Stimulated activated CD8-positive, alpha-beta memory T cell treated with anti-CD3 and anti-CD28 coated beads, Interleukin-15, amount 100 ng/mL, for 24 hours (primary cell): ENCODE measurements at places on chromosomes 5 and 9.

GRCh38 chr5:80704221-80704620 lies 49.4 kb upstream of the DHFR start:
- DNase-seq = no peak

DNA sequence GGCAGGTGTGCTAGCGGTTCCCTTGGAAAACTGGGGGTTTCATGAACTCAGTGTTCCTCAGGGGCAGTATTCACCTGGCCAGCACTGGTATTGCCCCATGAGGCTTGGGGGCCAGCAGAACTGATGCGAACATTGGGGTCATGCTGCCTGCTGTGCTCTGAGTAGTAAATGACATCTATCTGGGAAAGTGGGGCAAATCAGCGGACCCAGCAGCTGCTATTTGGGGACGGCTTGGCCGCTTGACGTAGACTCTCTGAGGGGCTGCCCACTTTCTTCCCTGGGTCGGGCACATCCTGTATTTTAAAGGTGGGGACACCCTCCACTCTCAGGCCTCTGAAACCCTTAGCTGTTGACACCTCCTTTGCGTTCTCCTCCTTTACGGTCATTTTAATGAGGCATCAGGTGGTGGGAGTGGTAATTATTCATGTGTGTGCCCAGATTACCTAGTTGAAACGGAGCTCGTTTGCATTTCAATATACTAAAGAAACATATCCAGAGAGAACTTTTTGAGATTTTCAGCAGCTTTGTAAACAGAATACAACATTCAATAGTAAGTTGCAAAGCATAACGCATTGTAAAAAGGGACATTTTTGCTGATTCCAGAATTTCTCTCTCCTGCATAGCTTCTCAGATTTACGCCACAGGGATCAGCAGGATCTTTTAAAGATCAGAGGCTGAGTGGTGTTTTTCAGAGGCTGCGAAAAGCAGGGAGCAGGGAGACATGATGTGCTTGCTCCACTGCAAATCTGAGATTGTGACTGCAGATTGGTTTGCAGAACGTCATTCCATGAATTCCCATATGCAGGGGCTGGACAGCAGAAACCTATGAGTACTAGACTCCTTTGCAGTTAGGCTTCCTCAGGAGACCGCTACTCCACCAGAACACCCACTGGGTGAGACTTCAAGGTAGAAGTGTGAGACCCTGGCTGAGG lies 56.8 kb upstream of the ZFR start:
- no peak for DNase-seq

GRCh38 chr5:42614509-42614908 lies 142.1 kb upstream of the CCDC152 start:
- DNase-seq = no peak

GRCh38 chr5:42760426-42760825 lies 3.8 kb downstream of the CCDC152 start:
- DNase-seq = no peak

DNA sequence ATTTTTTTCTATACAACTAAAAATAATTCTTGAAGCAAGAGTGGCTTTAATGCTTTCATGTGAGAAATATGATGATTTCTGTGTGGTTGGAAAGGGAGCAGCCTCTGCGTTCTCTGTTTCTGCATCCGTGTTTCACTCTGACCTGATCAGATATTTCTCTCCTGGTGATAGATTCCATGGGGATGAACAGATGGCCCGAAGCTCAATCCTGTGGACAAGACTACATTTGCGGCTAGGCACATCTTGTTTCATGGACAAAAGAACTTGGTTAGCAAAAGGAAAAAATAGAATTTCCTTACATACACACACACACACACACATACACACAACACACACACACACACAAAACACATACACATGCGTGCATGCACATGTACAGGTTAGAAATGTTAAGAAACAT lies 218.2 kb upstream of the ADAMTS16 start:
- no peak for DNase-seq

- no peak for DNase-seq
These were observed 38.8 kb upstream of the STARD4 start for GRCh38 chr5:111551161-111551560.

- DNase-seq = no peak
These were observed 7.6 kb upstream of the GBGT1 start for GRCh38 chr9:133171161-133171961.

- no peak for DNase-seq
These were observed 61.2 kb upstream of the GABRP start for GRCh38 chr5:170722316-170722715.

DNA sequence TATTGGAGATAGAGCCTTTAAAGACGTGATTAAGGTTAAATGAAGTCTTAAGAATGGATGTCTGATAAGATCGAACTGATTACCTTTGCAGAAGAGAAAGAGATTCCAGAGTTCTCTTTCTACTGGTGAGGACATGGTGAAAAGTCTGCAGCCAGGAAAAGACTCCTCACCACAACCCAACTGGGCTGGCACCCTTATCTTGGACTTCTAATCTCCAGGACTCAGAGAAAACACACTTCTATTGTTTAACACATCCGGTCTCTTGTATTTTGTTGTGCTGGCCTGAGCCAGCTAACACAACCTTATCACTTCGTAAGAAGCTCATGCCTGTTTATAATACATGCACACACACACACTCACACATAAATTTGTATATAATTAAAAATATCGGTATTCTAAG lies 489.1 kb downstream of the PRDM9 start:
- DNase-seq = no peak

- no peak for DNase-seq
These were observed 126.3 kb downstream of the TRIO start for GRCh38 chr5:14269395-14269794.

GRCh38 chr9:21096172-21096900 lies 18.6 kb upstream of the IFNB1 start:
- no peak for DNase-seq

- no peak for DNase-seq
These were observed 51.0 kb downstream of the FKTN start for GRCh38 chr9:105608721-105609598.

GRCh38 chr9:137307255-137308056 lies 5.4 kb upstream of the NRARP start:
- no peak for DNase-seq

DNA sequence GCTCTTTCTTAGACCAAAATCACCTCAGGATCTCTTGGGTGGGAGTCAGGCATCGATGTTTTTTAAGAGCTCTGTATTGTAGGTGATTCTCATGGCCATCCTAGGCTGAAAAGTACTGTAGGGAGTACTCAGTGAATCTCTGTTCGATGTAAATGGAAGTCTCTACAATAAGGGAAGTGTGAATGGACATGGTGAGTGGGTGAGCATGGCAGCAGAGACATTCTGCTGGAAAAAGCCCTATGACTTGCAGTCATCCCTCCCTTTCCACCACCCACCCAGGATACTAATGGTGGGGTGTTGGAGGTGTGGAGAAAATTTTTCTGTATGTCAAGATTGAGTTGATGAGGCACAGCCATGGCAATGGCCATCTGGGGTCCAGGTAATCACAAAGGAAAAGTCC lies 30.9 kb downstream of the ZNF366 start:
- no peak for DNase-seq

GRCh38 chr9:98214811-98215210 lies 22.4 kb upstream of the CORO2A start:
- no peak for DNase-seq

- DNase-seq = no peak
These were observed 127.8 kb downstream of the GNAQ start for GRCh38 chr9:77903666-77904285.

- no peak for DNase-seq
These were observed 12.6 kb upstream of the FYB1 start for GRCh38 chr5:39231705-39232525.

DNA sequence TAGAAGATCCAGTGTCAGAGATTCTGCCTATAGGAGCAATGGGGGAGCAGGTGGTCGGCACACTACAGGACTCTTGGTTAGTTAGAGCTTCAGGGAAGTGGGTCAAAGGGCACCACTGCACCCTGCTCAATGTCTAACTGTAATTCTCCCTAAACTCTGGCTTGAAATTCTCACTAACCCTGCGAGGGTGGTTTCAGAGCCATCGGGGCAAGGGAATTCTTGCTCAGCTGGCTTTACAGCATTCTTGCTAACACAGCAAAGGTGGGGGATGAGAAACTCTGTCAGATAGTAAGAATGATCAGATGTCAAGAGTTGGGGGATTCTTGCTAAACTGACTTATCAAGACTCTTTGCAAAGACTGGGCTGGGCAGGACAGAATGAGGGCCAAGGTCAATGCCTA lies 4.7 kb upstream of the ZNF354C start:
- no peak for DNase-seq

- no peak for DNase-seq
These were observed 91.5 kb downstream of the WDR41 start for GRCh38 chr5:77400645-77401044.

- no peak for DNase-seq
These were observed 10.8 kb downstream of the CDC37L1 start for GRCh38 chr9:4690144-4690543.

DNA sequence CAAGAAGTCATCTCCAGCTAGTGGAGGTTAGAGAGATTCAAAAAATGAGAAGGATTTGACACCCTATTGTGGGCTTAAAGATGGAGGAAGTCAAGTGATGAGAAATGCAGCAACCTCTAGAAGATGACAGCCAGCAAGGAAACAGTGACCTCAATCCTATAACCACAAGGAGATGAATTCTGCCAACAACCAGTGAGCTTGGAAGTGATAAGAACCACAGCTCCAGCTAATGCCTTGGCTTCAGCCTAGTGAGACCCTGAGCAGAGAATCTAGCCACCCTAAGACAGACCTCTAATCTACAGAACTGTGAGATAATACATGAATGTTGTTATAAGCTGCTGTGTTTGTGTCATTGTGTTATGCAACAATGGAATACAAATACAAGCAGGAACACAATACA lies 262.4 kb downstream of the GRIA1 start:
- no peak for DNase-seq

GRCh38 chr9:123769719-123770118 lies 160.2 kb downstream of the DENND1A start:
- DNase-seq = no peak

DNA sequence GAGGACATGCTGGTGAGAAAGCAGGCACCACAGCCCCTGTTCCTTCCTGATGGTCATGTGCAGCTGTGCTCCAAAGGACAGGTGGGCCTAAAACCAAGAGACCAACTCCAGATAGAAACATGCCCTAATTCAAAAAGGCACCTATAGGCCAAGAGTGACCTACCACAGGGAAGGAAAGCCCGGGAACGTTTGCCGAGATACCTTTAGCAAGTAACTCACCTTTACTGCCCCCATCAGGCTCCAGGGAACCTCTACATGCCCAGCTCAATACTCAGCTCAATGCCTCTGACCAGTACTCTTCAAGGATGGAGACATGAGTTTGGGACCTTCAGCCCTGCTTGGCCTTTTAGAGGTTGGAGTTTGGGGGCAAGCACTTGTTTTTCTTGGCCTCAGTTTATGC lies 172.8 kb upstream of the FSTL4 start:
- DNase-seq = no peak

GRCh38 chr5:133873449-133873848 lies 95.0 kb downstream of the C5orf15 start:
- no peak for DNase-seq

GRCh38 chr9:135413086-135413375 lies 66.6 kb upstream of the PPP1R26 start:
- no peak for DNase-seq

DNA sequence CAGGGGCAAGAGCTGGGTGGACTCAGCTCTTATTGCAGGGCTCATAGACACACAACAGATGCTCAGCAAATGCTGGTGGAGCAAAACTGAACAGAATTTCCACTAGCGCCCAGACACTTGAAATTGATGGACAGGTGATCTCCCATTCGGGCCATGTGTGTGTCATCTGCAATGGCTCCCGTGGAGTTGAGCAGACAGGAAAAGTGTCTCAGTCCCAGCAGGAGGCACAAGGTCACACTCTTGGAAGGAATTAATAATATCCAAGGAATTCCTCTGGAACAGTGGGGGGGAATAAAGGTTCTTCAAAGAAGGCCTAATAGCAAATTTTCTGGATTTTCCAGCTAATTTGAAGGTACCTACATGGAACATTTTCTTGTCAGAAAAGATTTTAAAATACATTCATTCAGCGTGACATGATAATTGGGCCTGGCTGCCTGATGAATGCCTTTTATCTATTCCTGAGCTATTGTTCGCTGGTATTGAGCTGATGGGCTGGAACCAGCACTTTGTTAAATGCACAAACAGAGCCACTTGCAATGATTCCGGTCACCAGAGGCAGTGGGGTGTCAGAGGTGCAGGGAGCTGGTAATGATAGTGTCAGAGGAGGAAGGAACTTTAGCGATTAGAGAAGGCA lies 31.5 kb upstream of the ALDH1B1 start:
- no peak for DNase-seq

DNA sequence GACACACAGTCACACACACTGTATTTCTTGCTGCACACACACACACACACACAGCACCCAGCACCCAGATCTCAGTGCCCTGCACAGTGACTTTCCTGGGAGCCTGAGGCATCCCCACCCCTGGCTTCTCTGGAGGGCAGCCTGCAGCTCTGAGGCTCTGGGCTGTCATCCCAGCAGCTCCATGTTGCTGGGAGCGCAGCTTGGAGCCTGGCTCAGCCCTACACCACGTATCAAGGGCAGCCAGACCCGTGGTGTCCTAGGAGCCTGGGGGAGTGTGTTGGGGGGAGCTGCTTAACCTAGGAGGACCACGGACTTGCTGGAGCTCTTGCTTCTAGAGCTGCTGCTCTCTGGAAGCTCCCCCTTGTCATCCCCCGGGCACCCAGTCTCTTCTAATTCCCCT lies 5.2 kb downstream of the IER5L start:
- no peak for DNase-seq

DNA sequence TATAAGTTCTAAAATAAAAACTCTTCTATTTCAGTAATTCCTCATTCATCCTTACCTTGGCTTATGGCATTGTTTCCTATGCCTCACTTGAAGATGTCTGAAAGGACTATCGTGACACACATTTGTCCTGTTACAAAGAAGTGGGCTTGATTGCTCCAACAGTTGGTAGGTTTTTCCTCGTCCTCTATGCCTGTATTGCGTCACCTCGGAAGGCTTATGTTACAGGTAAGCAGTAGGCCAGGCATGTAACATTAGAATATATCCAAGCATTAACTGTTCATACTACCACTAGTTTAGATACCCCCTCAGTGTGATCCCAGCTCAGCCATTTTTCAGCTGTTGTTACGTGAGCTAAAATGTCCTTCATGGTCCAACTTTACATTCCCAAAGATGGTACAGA lies 116.7 kb downstream of the MLLT3 start:
- DNase-seq = no peak

DNA sequence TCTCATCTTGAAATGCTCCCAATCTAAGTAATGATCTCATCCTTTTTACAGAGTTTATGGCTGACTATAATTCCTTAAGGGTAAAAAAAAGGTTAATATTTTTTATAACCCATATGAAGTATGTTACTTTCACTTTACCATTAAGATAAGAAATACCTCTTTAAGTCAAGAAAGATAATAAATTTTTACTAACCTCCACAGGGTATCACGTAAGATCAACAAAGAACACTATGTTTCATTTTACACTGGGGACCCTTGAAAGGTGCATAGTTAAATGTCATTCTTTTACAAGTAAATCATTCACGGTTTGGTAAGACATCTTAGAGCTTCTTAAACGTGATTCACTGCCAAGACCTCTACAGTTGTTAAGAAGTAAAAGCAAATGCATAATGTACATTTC lies 472.7 kb upstream of the CDH9 start:
- no peak for DNase-seq
